ENCODE measurements at places on chromosomes 5 and 9.

- DNase-seq: peak; percentile 70
Observed at GRCh38 chr5:109347252-109347888, 62.4 kb downstream of the PJA2 start.

GRCh38 chr5:108905805-108906204 lies 158.1 kb downstream of the FER start:
- DNase-seq: no peak

DNA sequence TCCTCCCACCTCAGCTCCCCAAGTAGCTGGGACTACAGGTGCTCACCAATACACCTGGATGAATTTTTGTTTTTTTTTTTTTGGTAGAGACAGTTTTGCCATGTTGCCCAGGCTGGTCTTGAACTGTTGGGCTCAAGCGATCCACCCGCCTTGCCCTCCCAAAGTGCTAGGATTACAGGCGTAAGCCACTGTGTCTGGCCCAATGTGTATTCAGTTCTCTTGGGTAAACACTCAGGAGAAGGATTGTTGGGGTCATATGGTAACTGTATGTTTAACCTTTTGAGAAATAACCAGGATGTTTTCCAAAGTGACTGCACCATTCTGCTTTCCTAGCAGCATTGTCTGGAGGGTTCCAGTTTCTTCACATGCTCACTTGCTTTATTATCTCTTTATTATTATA lies 67.4 kb downstream of the TNPO1 start:
- no peak for DNase-seq

DNA sequence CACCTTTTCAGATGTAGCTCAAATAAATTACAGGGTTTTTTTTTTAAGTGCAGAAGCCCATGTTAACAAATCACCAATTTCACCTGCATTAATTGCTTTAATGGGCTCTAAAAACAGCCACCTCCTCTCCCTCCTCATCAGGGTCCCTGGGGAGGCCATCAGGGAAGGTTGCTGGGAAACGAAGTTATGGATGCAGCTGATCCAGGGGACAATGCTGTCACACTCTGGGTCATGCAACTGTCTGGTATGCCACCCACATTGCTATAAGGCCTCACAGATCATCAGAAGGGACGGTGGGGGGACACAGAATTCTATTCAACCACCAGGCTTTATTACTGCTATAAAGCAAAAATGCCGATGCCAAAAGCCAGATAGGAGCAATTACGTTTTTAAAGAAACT lies 9.3 kb downstream of the WHRN start:
- no peak for DNase-seq

- peak; percentile 69 for DNase-seq
Observed at GRCh38 chr9:134922066-134922931, 4.6 kb upstream of the FCN1 start.

DNA sequence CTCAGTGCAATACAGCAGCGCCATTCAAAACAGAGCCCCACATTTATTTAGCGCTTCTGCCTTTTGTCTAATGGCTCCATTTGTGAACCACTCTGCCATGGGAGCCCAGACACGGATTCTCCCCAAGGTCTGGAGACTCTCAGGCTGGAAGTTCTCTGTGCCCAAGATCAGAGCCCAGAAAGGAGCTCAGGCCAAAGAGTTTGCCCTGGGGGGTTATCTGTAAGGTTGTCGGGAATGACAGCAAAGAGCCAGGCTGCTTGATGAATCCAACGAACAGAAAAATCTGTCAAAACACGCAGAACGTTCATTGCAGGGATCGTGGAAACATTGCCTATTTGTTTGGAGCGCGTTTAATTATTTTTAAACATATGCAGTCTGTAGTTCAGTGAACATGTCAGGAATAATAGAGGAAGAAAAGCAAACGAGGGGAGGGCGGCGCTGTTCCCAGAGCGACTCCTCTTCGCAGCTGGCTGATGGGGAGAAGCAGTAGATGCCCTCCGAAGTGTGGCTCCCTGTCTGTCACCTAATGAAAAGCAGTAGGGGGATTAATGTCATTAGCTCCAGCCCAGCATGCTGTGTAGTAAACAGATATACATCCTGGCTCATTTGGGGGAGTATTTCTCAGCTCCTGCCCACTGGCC lies 464.9 kb upstream of the MPDZ start:
- no peak for DNase-seq

- no peak for DNase-seq
Observed at GRCh38 chr5:9529041-9529480, 16.8 kb downstream of the SEMA5A start.

GRCh38 chr9:107093365-107094060 lies 189.6 kb upstream of the RAD23B start:
- DNase-seq: no peak

DNA sequence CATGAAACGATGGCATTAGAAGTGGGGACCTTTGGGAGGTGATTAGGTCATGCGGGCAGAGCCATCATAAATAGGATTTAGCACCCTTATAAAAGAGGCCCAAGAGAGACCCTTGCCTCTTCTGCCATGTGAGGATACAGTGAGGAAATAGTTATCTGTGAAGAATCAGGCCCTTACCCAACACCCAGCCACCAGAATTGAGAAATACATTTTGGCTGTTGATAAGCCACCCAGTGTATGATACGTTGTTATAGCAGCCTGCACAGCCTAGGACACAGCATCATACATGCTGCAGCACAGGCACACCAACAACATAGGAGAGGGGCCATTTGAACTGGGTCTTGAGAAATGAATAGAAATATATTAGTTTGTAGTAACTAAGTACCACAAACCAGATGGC lies 8.0 kb upstream of the MAMDC2 start:
- DNase-seq: no peak

DNA sequence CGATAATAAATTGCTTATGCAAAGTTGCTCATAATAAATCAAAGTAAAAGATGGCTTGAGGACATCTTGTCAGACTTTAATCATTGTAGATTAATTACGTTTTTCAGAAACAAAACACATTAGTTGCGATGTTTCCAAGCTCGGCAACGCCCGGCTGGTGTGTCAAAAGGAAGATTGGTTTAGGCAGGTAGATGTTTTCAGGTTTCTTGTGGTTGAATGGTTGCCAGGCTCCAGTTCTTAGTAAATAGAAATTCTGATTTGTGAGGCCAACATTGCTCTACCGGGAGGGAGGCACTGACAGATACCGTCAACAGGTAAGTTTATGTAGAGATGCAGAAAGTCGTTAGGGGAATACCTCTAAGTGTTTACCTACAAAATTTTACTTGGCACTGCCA lies 280.3 kb downstream of the NPR3 start:
- no peak for DNase-seq

DNA sequence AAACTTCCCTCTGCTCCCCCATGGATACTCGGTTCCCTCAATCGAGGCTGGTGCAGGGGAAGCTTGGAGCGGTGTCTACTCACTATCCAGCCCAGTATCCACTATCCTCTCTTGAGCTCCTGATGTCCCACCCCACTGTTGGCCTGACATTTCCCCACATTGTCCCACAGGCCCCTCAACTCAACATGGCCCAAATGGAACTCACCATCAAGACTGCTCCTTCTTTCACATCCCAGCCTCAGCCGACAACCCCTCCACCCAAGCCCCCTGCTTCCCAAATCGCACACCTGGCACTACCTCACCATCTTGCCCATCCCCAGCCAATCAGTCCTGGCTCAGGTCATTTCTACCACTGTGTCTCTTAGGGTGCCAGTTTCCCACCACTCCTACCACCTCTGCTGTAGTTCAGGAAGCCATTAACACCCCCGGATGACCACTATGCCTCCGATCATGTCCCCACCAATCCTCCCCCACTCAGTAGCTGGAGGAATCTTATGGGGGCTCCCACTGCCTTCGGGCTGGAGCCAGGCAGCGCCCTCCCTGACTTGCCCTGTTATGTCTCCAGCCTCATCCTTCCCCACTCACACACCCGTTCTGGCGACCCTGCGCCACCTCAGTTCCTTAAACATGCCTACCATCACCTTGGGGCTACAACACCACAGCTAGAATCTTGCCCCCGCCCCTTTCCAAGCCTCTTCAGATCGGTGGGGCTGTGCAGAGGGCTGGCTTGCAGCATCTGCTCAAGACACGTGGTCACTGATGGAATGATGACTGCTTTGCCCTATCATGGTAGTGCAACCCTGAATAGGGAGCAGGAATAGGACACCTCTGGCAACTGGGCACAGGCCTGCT lies 273.6 kb downstream of the FSTL4 start:
- no peak for DNase-seq

- DNase-seq: no peak
Observed at GRCh38 chr9:82122731-82123130, 134.2 kb downstream of the SPATA31D1 start.

All from sigmoid colon (tissue), 7 donors.